ENCODE measurements at places on chromosomes 12 and 14.

GRCh38 chr12:51949342-51950030, 2.0 kb upstream of the ACVR1B start:
- H3K27ac ChIP-seq: no peak overlapping the region
- H3K4me1 ChIP-seq: peaks cover 19% of the 10 kb centered on the region
- peaks cover 8% of the 10 kb centered on the region for H3K36me3 ChIP-seq

GRCh38 chr14:75303381-75303789, 24.8 kb downstream of the FOS start:
- H3K36me3 ChIP-seq: peaks cover 4% of the 10 kb centered on the region
- H3K27ac ChIP-seq: no peak overlapping the region

DNA sequence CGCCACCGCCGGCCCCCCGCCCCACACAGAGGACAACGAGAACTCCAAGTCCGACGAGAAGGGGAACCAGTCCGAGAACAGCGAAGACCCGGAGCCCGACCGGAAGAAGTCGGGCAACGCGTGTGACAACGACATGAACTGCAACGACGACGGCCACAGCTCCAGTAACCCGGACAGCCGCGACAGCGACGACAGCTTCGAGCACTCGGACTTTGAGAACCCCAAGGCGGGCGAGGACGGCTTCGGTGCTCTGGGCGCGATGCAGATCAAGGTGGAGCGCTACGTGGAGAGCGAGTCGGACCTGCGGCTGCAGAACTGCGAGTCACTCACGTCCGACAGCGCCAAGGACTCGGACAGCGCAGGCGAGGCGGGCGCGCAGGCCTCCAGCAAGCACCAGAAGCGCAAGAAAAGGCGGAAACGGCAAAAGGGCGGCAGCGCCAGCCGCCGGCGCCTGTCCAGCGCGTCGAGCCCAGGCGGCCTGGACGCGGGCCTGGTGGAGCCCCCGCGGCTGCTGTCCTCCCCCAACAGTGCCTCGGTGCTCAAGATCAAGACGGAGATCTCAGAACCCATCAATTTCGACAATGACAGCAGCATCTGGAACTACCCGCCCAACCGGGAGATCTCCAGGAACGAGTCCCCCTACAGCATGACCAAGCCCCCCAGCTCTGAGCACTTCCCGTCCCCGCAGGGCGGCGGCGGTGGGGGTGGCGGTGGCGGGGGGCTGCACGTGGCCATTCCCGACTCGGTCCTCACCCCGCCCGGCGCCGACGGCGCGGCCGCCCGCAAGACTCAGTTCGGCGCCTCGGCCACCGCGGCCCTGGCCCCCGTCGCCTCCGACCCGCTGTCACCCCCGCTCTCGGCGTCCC, 150.9 kb downstream of the EGLN3 start:
- H3K4me3 ChIP-seq: peak overlapping the region; percentile 53
- H3K27me3 ChIP-seq: peaks cover 57% of the 10 kb centered on the region
- no peaks in the 10 kb centered on the region for H3K36me3 ChIP-seq
- no peaks in the 10 kb centered on the region for H3K4me1 ChIP-seq
- DNase-seq: no peak

GRCh38 chr12:120249875-120250795, 15.4 kb downstream of the PXN start:
- peak; percentile 51 for DNase-seq
- peaks cover 45% of the 10 kb centered on the region for H3K36me3 ChIP-seq
- H3K27me3 ChIP-seq: no peaks in the 10 kb centered on the region
- peak overlapping the region; percentile 94 for H3K4me3 ChIP-seq

DNA sequence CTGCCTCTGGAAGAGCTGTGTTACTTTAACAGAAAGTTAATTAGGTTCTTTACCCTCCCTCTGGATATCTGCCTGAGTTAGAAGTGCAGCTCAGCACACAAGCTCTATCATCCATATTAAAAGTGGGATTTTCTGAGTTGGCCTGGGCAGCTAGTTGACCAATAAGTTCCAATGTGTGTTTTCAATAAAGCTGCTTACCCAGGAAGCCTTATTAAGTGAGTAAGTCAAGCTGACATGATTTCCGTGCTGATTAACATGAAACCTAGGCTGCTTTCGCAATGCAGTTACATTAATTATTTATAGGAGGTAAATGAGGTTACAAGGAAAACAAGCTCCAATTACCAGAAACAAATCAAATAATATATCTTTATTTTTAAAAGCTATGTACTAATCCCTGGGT, 4.8 kb downstream of the NEUROD4 start:
- H3K27ac ChIP-seq: no peak overlapping the region
- no peaks in the 10 kb centered on the region for H3K36me3 ChIP-seq
- peaks cover 45% of the 10 kb centered on the region for H3K27me3 ChIP-seq
- no peak for DNase-seq
- peaks cover 5% of the 10 kb centered on the region for H3K4me1 ChIP-seq

DNA sequence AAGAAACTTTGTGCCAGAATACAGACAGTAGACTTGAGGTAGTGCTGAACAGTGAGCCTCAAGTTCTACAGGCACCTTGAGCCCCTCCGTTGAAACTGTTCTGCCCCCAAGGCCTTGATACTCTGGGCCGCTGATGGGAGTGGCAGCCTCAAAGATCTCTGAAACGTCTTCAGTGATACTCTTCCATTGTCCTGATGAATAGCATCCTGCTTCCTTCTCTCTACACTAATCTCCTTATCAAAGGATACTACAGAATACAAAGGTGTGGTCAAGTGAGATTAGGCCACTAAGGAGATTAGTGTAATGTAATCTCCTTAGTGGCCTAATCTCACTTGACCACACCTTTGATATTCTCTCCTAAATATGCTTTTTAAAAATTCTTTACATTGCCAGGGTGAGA, 419.8 kb upstream of the SEL1L start:
- H3K36me3 ChIP-seq: no peaks in the 10 kb centered on the region
- no peak overlapping the region for H3K27ac ChIP-seq
- DNase-seq: no peak
- no peak overlapping the region for H3K4me3 ChIP-seq
- H3K27me3 ChIP-seq: no peaks in the 10 kb centered on the region

GRCh38 chr14:55073856-55074255, 22.4 kb downstream of the MAPK1IP1L start:
- peaks cover 20% of the 10 kb centered on the region for H3K4me1 ChIP-seq
- DNase-seq: no peak
- H3K27ac ChIP-seq: peak overlapping the region; percentile 62
- H3K27me3 ChIP-seq: no peaks in the 10 kb centered on the region

DNA sequence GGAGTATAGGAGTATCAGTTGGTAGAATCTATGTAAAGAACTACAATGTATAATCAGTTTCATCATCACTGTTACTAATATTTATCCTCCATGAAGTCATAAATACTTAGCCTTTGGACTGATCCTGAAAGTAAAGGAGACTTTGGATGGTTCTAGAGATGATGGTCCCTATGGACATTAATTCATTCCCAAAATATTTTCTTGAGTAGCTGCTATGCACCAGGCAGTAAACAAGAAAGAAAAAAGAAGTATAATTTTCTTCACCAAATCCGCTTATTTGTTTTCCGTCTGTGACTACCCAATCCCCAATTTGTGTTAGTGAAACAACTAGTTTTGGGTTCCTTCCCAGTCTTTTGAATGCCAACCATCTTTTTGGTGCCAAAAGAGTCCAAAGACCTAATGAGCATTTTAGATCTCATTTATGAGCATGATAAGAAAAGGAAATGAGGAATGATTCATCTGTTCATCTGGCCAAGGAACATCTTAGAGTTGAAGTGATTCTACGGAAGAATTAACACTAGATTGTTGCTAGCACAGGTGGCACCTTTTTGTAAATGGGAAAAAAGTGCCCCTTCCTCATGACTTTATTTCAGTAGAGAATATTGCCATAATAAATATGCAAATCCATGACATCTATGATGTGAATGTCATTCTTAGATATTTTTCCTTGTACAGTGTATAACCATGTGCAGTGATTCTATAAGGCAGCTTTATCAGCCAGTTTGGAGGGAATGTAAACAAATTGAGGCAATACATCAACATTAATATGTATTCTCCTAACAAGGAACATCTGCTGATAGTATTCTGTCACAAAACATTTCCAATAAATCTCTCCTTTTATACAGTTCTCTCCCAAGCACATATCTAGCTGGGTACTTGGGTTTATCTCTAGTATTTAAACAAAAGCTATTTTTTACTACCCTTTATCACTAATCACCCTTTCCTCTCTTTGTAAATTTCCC, 85.1 kb upstream of the CCDC91 start:
- no peak overlapping the region for H3K4me3 ChIP-seq
- H3K4me1 ChIP-seq: peaks cover 12% of the 10 kb centered on the region
- H3K27me3 ChIP-seq: peaks cover 8% of the 10 kb centered on the region
- H3K36me3 ChIP-seq: no peaks in the 10 kb centered on the region
